Kidney capillary endothelial cell (primary cell): ENCODE measurements at places on chromosomes 5 and 9.

- no peak for DNase-seq
Measured at GRCh38 chr5:164059471-164059870, 554.1 kb downstream of the MAT2B start.

DNA sequence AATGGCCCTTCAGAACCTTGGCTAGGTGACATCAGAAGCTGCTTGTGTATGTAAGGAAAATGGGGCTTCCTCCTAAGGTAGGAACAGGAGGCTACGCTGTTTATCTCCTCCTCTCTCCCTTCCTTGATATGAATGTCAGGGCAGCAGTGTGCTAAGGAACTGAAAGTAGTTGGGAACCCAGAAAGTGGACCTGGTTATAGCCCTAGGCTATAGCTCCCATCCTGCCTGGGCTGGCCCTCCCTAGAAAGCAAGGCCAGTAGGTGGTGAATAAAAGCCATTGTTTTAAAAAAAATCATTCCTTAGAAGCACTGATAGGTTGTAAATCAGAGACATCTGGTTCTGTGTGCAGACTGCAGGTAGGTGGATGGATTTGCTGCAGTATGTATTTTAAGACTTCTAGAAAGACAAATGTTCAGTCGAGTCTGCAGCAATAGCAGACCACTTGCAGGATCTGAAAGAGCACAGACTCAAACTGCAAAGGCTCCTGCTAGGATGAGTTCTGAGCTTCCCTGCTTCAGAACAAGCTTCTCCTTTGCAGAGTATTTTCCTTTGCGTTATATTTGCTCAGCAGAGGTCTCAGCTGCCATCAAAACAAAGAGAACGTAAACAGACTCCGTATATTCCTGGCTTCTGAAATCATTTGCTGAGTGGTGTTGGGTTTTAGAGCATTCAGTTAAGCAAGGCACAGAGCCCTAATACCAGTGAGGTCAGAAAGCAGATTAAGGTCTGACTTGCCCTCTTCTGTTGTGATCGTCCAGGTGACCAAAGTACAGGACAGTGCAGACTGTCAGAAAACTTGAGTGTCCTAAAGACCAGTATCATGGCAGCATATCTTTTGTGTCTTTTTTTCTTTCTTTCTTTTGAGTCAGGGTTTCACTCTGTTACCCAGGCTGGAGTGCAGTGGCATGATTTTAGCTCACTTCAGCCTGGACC, 20.1 kb upstream of the CFAP157 start:
- DNase-seq = no peak

DNA sequence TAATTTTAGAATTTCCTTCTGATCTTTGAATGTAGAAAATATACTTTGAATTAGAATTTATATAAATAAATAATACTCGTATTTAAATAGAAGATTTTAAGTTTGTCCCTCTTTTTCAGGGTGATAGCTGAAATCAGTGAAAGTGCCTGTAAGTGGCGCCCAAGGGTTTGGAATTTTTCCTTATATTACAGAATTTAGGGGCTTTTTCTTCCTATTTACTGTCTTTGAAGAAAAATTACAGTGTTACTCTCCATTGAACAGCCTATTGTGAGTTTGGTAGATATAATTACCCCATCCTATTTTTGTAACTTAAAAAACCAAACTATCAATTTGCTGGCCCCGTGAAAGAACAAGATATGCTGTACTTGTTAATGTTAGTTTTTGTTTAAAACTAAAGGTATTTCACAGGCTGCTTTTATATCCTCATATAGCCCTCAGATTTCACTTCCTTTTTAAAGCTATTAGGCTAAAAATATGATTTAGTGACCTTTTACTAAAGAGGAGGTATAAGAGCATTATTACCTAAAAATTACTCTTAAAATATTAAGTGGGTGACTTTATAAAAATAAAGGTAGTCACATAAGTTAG, 3.2 kb downstream of the MAP3K1 start:
- DNase-seq = no peak

DNA sequence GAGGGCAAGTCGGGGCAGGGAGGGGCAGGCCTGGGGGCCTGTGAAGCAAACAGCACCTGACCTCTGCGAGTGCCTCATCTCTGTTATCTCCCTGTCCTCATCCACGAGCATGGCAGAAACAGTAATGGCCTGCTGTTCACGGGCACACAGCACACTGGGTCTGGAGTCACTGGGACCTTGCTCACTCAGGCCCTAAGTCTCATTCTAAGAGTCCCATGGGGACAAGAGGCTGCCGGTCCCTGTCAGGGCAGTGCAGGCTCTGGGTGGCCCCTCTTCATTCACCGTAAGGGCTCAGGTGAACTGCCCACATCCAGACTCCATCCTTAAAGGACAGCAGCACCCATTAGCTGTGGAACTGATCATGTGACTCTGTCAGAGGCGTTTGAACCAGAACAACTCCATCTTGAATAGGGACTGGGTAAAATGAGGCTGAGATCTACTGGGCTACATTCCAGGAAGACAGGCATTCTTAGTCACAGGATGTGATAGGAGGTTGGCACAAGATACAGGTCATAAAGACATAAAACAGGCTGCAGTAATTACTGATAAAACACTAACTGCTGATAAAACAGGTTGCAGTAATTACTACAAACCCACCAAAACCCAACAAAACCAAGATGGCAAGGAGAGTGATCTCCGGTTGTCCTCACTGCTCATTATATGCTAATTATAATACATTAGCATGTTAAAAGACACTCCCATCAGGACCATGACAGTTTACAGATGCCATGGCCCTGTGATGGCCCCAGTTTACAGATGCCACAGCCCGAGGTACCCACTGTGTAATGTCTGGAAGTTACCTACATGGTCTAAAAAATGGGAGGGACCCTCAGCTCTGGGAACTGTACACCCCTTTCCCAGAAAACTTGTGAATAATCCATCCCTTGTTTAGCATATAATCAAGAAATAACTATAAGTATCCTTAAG, 28.7 kb downstream of the BICD2 start:
- DNase-seq = no peak

GRCh38 chr5:107449369-107449768, 221.4 kb downstream of the EFNA5 start:
- no peak for DNase-seq
